ENCODE measurements at places on chromosomes 2 and 18.

DNA sequence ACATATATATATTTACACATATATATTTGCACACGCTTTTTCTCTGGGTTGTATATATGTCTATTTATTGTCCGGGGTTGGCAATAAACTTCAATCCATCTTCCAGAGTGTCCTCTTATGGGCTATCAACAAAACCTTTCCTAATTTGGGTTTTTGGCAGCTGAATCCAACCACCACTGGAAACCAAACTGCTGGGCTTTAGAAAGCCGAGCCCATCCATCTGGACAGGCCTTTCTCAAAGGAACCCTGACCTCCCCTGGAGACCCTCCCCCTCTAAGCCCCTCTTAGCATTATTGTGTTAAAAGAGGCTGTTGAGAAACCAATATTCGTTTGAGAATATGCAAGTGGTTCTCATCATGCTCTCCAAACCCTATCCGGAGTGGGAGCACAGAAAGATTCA, 153.6 kb downstream of the NRP2 start:
- no peak for DNase-seq

GRCh38 chr2:41038408-41038807, 586.5 kb upstream of the SLC8A1 start:
- DNase-seq: no peak

GRCh38 chr18:3649633-3650426, 199.9 kb downstream of the TGIF1 start:
- no peak for DNase-seq

- DNase-seq: no peak
Observed at GRCh38 chr2:66334237-66335029, 100.5 kb upstream of the MEIS1 start.

GRCh38 chr2:148947299-148947698, 72.3 kb downstream of the KIF5C start:
- no peak for DNase-seq

GRCh38 chr2:236571145-236571544, 1.5 kb downstream of the ACKR3 start:
- no peak for DNase-seq

DNA sequence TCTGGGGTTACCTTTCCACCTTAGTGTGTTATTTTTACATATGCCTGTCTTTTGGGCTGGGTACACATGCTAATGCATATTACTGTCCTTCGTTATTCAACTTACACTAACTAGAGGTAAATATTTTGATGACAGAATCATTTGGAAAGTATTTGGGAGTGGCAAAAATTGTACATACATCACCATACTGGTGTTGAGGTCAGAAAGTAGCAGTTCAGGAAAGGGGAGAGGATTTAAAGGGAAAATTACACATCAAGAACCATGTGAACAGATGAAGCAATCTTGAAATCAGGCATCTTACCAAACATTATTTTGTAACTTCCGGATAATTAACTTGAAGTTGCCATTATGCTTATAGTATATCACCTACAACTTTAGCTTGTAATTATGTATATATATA, 379.7 kb downstream of the RND3 start:
- DNase-seq: no peak

DNA sequence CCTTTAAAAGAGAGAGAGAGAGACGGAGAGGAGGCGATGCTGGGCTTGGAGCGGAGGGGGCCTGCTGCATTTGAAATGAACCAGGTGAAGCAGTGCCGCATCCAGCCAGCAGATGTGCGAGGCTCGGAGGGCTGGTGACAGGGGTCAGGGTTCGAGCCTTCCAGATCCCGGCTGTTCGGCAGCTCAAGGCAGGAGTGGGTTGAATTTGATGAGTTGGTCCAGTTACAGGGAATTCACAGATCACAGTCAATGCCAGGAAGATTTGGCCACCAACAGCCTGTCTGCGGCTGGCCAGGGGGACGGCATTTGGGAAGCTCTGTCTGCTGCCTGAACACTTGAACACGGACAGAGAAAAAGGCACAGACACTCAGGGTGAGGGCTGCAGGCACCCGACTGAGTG, 48.6 kb downstream of the PTGR3 start:
- no peak for DNase-seq

DNA sequence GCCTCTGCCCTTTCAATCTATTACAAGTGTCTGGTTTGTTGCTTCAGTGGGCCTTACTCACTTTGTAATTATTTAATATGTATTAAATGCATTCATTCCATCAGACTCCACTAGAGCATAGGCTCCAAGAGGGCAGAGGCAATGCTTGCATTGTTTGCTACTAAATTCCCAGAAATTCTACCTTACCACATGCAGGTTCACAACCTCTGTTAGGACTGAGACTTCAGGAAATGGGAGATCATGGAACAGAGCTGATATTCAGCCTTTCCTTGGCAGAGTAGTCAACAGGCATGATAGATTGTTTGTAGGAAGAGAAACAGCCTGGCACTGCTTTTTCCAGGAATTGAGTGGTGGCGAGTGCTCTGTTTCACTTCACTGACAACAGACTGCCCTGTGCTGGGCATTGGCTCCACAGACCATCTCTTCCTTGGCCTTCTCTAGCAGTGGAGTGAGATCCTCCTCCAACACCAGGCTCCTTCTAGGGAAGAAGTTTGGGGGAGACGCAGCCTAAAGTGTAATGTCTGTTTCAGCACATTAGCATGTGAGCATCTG, 6.2 kb upstream of the MATN3 start:
- no peak for DNase-seq

DNA sequence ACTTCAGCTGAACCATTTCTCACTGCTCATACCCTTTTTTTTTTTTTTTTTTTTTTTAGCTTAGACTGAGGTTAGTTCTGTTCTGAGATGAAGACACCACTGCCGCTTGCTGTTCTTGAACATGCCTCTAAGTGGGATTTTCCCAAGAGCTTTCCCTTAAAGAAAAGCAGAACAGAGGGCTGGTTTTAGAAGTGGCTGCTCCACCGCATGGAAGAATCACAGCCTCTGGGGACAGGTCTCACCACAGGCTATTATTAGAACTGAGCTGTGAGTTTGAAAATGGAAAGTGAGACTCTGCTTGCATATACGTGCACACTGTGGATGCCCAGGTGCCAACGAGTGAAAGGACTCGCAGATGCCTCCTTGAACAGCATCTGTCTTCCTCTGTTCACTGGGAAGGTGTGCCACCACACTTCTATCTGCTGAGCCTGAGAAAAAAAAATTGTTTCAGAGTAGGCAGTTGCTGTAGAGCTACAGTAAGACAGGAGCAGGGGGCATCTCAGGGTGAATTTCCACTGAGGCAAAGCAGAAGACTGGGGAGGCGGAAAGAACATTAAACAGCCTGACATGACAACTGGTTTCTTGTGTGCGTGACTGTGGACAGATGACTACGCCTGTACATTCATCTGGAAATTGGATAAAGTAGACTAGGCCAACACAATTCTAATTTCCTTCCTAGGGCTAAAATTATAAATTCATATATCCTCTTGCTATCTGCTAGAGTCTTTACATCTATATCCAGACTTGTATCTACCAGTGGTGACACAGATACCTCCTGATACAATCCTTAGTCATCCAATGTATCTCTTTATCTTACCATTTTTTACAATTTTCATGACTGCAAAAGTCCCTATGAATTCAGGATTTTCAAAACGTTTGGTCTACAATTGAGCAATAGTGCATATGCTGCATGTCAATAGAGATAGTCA, 1045.7 kb upstream of the CELF4 start:
- no peak for DNase-seq

- DNase-seq: no peak
Observed at GRCh38 chr2:30112561-30112960, 34.2 kb upstream of the YPEL5 start.

- no peak for DNase-seq
Observed at GRCh38 chr2:205772983-205773382, 90.7 kb downstream of the NRP2 start.

DNA sequence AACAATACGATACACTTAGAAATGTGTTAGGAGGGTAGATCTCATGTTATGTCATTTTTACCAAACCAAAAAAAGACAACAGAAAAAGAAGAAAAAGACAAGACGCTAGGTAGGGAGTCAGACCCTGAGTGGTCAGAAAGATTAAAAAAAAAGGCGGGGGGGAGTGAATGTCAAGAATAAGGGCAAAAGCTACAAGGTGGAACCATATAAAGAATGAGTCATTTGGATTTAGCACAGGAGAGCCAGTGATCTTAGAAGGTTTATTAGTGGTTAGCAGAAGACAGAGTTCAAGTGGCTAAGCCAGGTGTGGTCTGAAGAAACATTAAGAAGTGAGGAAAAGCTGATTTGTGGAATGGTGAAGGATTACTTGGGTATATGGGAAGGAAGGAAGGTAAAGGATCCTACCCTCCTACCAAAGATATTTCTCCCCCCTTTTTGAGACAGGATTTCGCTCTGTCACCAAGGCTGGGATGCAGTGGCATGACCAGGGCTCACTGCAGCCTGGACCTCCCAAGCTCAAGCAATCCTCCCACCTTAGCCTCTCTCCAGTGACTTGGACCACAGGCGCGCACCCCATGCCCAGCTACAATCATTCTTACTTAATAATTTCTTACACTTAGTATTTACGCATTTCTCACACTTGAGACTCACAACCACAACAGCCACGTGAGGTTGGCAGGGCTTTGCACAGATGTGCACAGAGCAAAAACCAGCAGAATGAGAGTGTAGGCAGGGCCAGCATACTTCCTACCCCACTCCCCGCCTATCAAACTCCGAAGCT, 2.6 kb downstream of the DSC2 start:
- no peak for DNase-seq

- DNase-seq: no peak
Observed at GRCh38 chr18:58858591-58859468, 5.8 kb upstream of the ZNF532 start.

- no peak for DNase-seq
Observed at GRCh38 chr2:190477661-190478454, 56.7 kb downstream of the NEMP2 start.

GRCh38 chr2:157931542-157931941, 55.4 kb upstream of the ACVR1 start:
- no peak for DNase-seq

DNA sequence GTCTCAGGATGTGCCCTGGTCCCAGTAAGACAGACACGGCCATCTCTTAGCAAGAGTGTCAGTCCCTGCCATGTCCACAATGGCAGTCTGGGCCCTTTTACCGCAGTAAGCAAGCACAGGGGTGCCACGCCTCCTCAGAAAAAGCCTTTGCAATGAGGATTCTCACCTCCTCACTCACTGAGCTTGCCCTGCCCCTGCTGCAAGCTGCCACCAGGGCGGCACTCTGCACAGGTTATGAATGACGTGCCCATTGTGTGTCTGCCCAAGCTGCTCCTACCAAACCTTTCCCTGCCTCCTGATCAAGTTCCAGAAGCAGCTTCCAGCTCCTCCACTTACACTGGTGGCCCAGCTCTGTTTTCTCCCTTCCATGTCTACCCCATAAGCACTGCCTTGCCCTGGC, 23.3 kb downstream of the ERCC3 start:
- no peak for DNase-seq

DNA sequence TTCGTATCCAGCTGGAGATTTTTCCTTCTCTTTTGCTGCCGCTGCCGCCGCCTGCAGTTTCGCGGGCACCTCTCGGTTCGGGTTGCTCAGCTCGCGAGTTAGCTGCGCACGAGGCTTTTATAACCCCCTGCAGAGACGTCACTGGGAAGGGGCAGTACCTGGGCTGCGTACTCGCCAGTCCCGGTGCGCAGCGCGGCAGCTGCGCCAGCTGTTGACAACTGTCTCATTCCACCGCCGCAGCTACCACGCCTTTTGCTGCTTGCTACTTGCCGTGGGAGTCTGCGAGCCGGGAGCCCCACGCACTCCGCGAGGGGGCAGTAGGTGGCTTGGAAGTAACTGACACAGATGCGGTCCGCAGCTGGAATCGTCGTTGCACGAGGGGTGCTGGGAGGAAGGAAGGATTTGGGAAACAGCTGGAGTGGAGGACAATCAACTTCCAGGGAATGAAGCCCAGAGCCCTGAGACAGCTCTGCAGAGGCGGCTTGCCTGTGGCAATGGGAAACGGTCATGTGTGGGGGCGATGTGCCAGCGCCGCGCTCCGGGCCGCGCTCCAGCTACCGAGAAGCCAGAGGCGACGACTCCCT, at the start of gene TACR1:
TSS of gene TACR1 (minus strand) at position 93 of the 584 bp plus-strand sequence. CDS start 586 bp downstream, outside the sequence.
- peak; percentile 13 for DNase-seq

DNA sequence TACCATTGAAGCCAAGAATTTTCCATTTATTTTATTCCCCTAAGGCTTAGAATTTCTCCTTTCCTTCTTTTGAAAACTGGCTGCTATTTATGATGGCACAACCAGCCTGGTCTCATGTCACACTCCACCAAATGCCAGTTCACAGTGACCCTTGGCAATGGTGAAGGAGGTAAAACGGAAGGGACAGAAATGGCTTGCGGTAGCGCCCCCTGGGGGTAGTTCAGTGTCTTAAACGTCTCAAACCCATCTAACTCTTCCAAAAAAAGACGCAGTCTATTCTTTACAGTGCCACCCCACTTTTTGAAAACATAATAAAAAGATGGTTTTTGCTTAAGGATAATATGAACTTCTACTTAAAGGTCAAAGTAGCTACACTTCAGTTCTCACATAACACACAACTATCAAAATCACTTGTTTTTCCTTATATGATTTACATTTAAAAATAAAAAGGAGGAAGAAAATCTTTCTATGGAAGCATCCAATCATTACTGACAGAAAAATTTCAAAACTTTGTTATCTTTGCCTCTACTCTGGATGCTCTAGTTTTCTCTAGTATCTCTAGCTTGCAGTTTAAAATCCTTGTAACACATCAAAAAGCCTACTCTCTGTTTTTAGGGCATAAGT, 28.0 kb downstream of the PNO1 start:
- no peak for DNase-seq

DNA sequence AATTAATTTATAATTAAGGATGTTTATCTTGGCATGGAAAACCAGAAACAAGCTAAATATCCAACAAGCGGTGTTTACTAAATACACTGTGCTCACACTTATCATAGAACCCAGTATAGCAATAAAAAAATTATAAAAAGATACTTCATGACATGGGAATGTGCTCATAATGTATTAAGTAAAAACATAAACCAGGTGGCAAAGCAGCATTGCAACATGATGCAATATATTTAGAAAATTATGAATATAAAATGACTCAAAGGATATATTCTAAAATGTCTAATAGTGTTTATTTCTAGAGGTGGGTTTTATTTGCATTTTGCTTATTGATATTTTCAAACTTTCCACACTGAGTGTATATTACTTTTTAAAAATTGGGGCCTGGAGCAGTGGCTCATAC, 84.4 kb upstream of the ATL2 start:
- no peak for DNase-seq

- DNase-seq: no peak
Observed at GRCh38 chr2:46574457-46575355, 95.3 kb downstream of the TMEM247 start.
